CD8-positive, alpha-beta memory T cell (primary cell): ENCODE measurements at places on chromosomes 2 and 18.

GRCh38 chr2:60710707-60711106 lies 45.4 kb upstream of the PAPOLG start:
- no peak for DNase-seq

DNA sequence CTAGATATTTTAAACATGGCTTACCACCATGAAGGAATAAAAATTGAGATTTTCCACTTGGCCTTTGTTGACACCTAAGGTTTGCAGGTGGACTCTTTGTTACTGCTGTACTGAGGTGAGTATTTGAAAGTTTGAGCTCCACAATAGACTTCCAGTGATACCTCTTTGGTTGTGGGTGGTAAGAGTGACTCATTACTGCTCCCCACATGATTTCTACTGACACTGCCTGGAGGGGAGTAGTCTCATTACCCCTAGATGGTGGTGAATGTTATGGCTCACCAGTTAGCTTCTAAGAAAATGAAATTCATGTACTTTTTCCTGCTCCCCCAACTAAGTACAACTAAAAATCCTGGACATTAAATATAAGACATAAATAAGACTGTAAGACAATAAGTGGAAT lies 1183.1 kb upstream of the TMEFF2 start:
- no peak for DNase-seq

GRCh38 chr2:150127346-150127990 lies 360.0 kb downstream of the RND3 start:
- no peak for DNase-seq

- no peak for DNase-seq
Observed at GRCh38 chr18:5868218-5868854, 27.0 kb downstream of the TMEM200C start.

- DNase-seq = no peak
Observed at GRCh38 chr18:12321333-12321732, 13.3 kb downstream of the TUBB6 start.
